CD4-positive, CD25-positive, alpha-beta regulatory T cell (primary cell): ENCODE measurements at places on chromosomes 3 and 15. TPM values are rescaled to one million over a fixed set of nuclear protein-coding genes. Genes with fewer than 3 reads are reported as not detected.

Gene HTD2
- 9.7 TPM for total RNA-seq

Gene CACNA2D2
- 1.2 TPM for total RNA-seq

Gene GOLGA8K
- not detected for total RNA-seq

Gene CCR3
- total RNA-seq, result 6.0 TPM

GRCh38 chr3:113468539-113468938 is 27.2 kb upstream of the CFAP44 start:
- no peaks in the 10 kb centered on the region for H3K4me1 ChIP-seq
- DNase-seq, result no peak
- no peak overlapping the region for H3K4me3 ChIP-seq
- no peaks in the 10 kb centered on the region for H3K27me3 ChIP-seq
- H3K27ac ChIP-seq, result no peak overlapping the region

- no peak overlapping the region for H3K27ac ChIP-seq
- no peak for DNase-seq
- no peaks in the 10 kb centered on the region for H3K27me3 ChIP-seq
- peaks cover 9% of the 10 kb centered on the region for H3K36me3 ChIP-seq
- no peaks in the 10 kb centered on the region for H3K4me1 ChIP-seq
These were observed 12.8 kb downstream of the CSNK1G1 start for GRCh38 chr15:64343222-64343621.

DNA sequence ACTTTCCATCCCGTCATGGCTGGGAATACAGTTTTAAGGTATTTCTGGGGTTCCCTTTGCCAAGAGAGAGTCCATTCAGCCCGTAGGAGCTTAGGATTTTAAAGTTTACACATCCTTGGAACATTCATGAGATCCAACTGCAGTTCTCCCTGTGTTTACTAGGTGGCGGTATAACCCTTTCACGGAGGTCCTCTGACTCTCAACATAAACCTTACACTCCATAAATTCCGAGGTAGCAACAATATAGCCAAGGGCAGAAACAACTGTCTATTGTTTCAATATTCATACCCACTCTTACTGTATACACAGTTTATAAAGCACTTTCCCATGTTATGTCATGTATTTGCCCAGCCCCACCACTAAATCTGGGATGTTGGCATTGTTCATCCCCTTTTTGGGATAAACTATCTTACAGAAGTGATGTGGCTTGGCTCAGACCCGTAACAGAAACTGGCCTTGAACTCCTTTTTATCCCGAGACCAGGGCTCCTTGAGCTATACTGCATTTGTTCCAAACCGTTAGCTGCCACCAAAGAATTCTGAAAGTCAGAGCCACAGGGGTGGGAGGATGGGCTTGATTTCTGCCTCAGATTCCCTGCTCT is 69.2 kb upstream of the COL6A5 start:
- no peak for DNase-seq
- H3K4me1 ChIP-seq, result no peaks in the 10 kb centered on the region
- H3K36me3 ChIP-seq, result no peaks in the 10 kb centered on the region
- H3K27me3 ChIP-seq, result peaks cover 8% of the 10 kb centered on the region

DNA sequence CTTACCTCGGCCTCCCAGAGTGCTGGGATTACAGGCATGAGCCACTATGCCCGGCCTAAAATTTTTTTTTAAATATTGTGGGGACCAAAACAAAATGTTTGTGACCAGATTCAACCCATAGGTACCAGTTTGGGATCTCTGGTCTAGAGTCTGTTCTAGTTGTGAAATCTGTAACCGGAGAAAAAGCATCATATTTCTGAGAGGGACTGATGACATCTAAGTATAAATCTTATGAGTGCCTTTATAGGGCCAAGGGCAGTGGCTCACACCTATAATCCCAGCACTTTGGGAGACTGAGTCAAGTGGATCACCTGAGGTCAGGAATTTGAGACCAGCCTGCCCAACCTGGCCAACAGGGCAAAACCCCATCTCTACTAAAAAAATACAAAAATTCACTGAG is 14.1 kb upstream of the OSBPL11 start:
- H3K4me3 ChIP-seq, result no peak overlapping the region
- H3K36me3 ChIP-seq, result no peaks in the 10 kb centered on the region
- H3K4me1 ChIP-seq, result no peaks in the 10 kb centered on the region
- no peak overlapping the region for H3K27ac ChIP-seq
- H3K27me3 ChIP-seq, result no peaks in the 10 kb centered on the region

GRCh38 chr15:71538181-71538580 is 272.2 kb upstream of the NR2E3 start:
- H3K4me3 ChIP-seq, result no peak overlapping the region
- no peak for DNase-seq
- no peaks in the 10 kb centered on the region for H3K36me3 ChIP-seq
- no peaks in the 10 kb centered on the region for H3K4me1 ChIP-seq
